Midbrain (tissue), 1 donor: ENCODE measurements at places on chromosomes 2 and 18.
A peak's percentile ranks its signal among the peaks of the same experiment; 100 is the strongest.

- no peak for DNase-seq
Measured at GRCh38 chr2:85920810-85921545, 32.2 kb upstream of the ST3GAL5 start.

DNA sequence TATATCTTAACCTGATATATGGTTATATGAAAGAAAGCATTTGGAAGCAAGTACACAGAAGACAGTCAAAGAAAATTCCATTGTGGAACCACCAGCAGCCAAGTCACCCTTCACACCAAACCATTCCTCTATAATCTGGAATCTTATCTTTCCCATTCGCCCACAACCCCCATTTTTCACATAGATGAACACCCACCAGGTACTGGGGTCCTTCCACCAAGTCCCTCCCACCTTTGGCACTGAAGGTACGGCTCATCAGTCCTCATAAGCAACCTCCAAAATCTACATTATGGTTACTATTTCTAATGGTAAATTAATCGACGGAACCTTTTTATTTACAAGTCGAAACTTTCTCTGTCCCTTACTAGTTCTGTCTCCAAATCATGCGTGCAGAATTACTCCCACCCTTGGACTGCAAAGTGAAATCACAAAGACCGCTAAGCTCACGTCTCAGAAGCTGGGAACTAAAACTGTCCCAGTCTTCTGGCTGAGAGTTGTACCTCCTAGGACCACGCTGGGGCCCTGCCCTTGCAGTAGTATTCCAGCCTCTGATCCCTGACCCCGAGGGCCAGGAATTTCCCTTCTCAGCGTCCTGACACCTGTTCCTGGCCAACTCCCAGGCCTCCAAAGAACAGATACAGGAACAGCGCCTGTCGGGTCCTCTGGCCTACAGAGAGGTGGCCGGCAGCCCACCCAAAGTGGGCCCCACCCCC is 702 bp downstream of the OLA1 start:
- no peak for DNase-seq

GRCh38 chr2:26591619-26592505 is 49.3 kb downstream of the CIB4 start:
- no peak for DNase-seq

GRCh38 chr2:127771756-127772155 is 39.2 kb downstream of the WDR33 start:
- no peak for DNase-seq

- no peak for DNase-seq
Measured at GRCh38 chr2:206526416-206526815, 83.1 kb downstream of the ADAM23 start.

GRCh38 chr2:149160701-149161217 is 122.3 kb downstream of the LYPD6B start:
- no peak for DNase-seq

- DNase-seq, result peak; percentile 8
Measured at GRCh38 chr18:76524900-76525698, 30.1 kb upstream of the ZNF516 start.

DNA sequence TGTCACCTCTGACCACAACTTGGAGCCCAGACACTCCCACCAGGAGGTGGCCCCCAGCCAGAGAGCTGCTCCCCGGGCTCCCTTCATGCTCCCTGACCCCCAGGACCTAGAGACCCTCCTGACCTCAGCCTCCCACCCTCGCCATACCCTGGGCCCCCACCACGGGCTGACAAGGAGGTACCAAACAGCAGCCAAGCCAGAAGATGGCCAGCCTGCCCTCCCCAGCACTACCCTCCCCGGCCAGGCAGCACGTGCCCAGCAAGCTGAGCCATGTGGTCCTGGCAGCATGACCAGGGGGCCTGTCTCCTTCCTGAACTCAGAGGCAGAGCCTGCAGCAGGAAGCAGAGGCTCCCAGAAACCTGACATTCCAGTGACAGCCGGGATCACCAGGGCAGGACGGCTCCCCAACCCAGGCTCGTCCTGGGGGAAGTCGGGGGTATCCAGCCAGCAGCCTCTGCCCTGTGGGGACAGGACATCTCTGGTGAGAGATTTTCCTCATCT is 69.4 kb upstream of the GPC1 start:
- DNase-seq, result no peak

DNA sequence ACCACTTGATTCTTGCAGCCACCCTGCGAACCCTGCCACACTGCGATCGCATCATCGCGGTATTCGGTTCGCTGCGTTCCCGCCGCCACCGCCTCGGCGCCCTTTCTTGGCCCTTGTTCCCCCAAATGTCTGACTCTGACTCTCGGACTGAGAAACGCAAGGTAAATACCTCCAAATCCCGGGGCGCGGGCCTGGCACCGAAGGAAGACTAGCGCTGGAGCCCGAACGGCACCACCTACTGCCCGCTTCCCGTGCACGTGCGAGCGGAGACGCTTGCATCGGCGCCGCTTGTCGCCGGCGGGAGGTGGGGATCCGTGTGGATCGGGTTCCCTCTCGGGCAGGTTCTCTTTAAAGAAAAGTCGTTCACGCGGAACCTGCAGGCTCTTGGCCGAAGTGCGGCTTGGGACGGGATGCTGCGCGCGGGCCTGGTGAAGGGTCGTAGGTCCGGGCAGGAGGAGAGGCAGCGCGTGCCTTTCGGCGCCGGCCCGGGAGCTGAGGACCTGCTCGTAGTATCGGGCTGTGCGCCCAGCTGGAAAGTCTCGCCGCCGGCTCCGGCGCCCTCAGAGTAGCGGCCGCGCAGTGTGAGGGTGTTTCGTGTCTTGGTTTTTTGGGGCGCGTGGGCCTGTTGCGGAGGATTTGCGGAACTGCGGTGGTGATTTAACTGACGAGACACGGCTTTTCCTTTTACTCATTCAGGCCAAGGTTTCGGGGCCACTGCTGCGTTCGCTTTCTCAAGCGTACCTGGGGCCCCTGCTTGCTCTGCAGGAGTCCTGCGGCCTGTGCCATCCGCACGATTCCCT is 514 bp downstream of the BCL2L11 start:
- DNase-seq, result no peak

- no peak for DNase-seq
Measured at GRCh38 chr2:70959271-70959761, 19.1 kb upstream of the ANKRD53 start.

DNA sequence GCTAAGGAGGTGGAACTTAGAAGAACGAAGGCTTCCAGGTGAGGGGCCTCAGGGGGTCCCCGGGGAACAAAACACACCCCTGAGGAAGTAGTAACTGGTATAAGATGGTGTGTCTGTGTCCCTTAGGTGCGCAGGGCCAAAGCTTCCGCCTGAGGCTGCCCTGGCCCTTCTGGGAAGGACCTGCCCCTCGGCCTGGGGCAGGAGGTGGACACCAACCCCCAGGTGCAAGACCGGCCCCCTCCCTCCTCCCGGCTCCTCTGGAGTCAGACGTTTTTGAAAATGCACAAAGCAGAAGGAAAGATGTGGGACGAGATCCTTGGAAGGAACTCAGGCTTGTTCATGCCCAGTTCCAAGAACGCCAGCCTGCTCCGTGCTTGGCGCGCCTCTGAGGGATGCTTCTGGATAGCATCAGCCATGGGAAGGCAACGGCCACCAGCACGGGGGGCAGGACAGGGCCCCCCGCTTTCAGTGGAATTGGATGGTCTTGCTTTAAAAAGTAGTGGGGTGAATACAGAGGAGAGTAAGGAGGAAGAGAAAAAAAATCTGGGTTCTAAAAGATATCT is 37.5 kb downstream of the MYT1L start:
- DNase-seq, result no peak

DNA sequence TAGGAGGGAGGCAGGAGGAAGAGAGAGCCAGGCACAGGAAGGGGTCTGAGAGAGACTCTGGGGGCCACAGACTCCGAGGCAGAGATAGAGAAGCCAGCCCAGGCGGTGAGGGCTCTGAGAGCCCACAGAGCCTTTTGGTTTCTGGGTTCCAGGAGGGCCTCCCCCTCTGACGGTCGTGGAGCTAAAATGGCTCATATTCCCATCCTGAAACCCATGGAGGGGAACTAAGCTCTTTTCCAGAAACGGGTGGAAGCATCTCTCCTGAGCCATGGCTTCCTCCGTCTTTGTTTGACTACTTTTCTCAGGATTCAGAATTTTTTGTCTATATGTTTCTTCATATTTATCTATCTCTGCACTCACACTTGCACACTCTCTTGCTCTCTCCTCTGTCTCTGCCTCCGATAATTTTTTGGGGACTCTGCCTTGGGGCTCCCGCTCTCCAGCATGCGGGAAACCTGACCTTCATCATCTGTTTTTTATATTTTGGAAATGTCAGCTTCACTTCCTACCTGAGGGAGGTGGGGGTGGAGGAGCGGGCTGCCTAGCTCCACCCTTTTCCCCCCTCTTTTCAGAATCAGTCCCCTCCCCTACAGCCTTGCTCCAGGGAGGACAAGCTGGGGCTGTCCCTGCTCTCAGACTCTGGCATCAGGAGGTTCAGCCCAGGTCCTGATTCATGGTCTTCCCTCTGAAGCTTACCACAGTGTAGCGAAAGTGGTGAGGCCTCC is 5.0 kb upstream of the PKDCC start:
- no peak for DNase-seq

DNA sequence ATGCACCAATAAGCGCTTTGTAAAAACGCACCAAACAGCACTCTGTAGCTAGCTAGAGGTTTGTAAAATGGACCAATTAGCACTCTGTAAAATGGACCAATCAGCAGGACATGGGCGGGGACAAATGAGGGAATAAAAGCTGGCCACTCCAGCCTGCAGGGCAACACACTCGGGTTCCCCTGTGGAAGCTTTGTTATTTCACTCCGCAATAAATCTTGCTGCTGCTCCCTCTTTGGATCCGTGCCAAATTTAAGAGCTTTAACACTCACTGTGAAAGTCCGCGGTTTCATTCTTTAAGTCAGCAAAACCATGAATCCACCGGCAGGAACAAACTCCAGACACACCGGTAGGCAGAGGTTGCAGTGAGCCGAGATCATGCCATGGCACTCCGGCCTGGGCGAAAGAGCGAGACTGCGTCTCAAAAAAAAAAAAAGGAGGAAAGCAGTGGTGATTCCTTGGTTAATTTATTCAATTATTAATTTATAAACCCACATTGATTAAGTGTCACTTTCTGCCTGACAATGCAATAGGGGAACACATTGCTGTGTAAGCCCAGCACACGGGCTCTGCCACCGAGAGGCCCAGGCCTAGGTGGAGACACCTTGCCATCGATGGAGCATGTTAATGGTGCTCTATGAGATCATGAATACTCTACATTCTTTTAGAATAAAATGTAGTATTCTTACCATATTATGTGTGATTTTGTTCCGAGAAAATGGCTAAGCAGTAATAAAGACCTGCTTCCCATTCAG is 687.6 kb upstream of the HS6ST1 start:
- no peak for DNase-seq

DNA sequence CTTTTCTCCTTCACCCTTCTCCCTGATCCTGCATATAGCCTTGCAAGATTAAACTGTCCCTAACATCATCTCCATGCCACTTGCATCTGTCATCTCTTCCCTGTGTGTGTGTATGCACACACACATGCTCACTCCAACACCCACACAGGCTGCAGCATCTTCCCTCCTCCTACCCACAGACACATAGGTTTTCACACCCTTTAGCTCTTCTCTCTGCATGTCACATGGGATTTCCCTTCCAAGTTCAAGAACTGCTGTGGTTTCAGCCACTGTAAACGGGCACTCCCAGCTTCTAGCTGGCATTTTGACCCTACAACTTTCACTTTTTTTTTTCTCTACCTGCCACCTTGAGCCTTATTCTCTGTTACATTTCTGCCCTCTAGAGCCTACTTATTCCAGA is 6.4 kb downstream of the CELF4 start:
- DNase-seq, result no peak

DNA sequence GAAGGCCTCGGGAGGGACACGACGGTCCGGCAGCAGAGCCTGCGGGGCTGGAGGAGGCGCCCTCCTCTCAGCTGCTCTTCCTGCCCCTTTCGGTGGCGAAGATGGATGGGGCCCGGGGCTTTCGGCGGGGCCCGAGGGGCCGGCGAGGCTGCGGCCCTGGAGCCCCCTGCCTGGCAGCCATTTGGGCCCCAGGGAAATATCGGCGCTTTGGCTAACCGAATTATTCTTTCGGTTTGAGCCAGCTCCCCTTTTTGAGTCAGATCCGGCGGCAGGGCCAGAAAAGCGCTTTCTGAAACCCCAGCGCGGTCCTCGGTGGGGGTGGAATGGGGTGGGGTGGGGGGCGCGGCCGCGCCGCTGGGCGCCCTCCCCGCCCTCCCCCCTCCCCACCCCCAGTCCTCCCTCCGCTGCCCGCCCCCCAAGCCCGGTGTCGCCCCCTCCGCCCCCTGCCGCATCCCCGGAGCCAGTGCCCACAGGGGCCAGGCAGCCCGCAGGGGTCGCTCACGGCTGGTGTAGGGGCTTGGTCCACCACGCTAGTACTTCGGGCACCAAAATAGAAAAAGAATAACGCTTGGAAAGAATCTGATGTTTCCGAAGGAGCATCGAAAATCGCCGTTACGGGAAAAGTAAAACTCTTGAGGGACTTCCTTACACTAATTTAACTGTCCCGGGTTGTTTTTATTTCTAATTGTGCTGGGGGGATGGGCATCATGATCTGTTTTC is 9.1 kb upstream of the ARID5A start:
- DNase-seq, result peak; percentile 16

- DNase-seq, result no peak
Measured at GRCh38 chr2:96698221-96698861, 41.5 kb downstream of the LMAN2L start.

GRCh38 chr18:76662626-76663025 is 159.7 kb upstream of the ZNF236 start:
- DNase-seq, result no peak

GRCh38 chr2:111116843-111117597 is 3.7 kb upstream of the BCL2L11 start:
- DNase-seq, result peak; percentile 79

- DNase-seq, result peak; percentile 17
Measured at GRCh38 chr2:7725171-7725849, 808.1 kb downstream of the RNF144A start.

- DNase-seq, result peak; percentile 16
Measured at GRCh38 chr2:228446734-228447133, 265.2 kb upstream of the SPHKAP start.

DNA sequence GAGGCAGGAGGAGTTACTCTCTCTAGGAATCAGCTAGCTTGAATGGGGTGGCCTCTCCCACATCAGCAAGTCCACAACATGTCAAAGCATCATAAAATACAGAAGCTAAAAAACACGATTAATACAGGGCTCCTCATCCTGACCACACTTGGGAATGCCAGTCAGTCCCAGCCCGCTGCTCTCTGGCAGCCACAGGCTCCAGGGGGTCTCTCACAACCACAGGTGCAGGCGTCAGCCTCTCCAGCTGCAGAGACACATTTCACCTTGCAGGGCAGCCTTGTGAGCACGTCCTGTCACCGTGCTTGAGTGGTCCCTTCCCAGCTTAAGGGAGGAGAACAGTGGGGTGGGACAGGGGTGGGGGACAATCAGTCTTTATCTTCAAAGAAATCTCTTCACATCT is 137.4 kb upstream of the SH3BP4 start:
- DNase-seq, result no peak

GRCh38 chr2:85936421-85937068 is 47.8 kb upstream of the ST3GAL5 start:
- DNase-seq, result no peak

- DNase-seq, result no peak
Measured at GRCh38 chr2:19538411-19538963, 180.1 kb upstream of the OSR1 start.
